Fibroblast of lung (primary cell): ENCODE measurements at places on chromosomes 5 and 9. TPM values are rescaled to one million over a fixed set of nuclear protein-coding genes. Genes with fewer than 3 reads are reported as not detected.

- no peaks in the 10 kb centered on the region for H3K27me3 ChIP-seq
- H3K36me3 ChIP-seq: no peaks in the 10 kb centered on the region
- no peak overlapping the region for H3K4me3 ChIP-seq
These were observed 13.2 kb downstream of the GZMK start for GRCh38 chr5:55037046-55037771.

- H3K4me3 ChIP-seq: no peak overlapping the region
- H3K27ac ChIP-seq: no peak overlapping the region
- H3K36me3 ChIP-seq: no peaks in the 10 kb centered on the region
- no peaks in the 10 kb centered on the region for H3K4me1 ChIP-seq
- H3K27me3 ChIP-seq: no peaks in the 10 kb centered on the region
These were observed 202.3 kb upstream of the SGCD start for GRCh38 chr5:156124708-156125107.

- H3K27me3 ChIP-seq: no peaks in the 10 kb centered on the region
- no peak overlapping the region for H3K27ac ChIP-seq
- no peak overlapping the region for H3K4me3 ChIP-seq
These were observed 88.9 kb upstream of the TRIO start for GRCh38 chr5:14054111-14054854.

GRCh38 chr9:112526973-112527372 is 40.3 kb downstream of the KIAA1958 start:
- no peaks in the 10 kb centered on the region for H3K4me1 ChIP-seq
- no peak overlapping the region for H3K4me3 ChIP-seq
- H3K27me3 ChIP-seq: no peaks in the 10 kb centered on the region
- DNase-seq: no peak
- no peaks in the 10 kb centered on the region for H3K36me3 ChIP-seq

The SLC12A7 gene
- total RNA-seq: 20.5 and 23.9 TPM in 2 replicates

DNA sequence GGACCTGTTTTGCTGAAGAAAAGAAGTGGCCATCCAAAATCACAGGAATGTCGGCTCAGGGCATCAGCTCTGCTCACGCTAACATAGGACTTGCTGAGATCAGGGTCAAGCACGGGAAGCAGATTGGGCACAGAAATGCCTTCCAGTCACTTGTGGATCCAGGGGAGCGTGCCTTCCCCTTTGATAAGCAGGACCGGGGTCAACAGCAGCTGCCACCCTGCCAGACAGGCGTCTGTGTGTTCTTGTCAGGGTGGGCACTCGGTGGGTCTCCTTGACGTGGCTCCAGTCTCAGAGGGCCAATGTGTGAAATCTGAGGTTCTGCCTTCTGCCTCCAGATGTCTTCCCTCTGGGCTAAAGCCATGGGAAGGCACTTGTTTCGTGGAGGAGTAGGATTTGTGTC is 313.7 kb upstream of the IRX4 start:
- DNase-seq: no peak
- H3K4me3 ChIP-seq: no peak overlapping the region
- H3K4me1 ChIP-seq: no peaks in the 10 kb centered on the region
- H3K27me3 ChIP-seq: no peaks in the 10 kb centered on the region

DNA sequence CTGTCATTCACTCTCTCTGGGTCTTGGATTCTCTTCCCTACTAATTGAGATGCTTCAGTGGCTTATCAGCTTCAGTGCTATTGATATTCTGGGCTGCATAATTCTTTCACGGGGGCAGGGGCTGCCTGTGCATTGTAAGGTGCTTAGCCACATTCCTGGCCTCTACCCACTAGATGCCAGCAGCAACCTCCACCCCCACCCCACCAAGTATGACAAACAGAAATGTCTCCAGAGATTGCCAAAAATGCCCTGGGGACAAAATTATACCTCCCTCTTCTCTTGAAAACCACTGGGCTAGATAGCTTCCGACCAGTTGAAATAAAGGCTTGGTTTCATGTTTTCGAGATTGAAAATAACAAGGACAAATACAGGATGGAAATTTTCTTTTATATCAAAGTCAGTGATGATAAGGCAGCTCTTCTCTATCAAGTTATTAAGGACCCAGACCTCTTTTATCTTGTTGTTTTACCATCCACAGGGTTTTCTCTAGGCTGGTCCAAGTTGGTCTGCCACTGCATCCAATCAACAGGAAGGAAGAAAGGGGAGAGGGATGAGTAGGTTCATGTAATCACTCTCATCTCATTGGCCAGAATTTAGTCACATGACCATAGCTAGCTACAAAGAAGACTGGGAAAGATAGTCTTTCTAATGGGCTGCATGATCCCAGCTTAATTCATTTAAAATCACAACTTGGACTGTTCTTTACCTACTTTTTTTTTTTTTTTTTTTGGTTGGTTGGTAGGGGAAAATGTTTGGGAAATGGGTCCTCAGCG is 92.1 kb upstream of the RANBP3L start:
- no peak for DNase-seq
- no peaks in the 10 kb centered on the region for H3K27me3 ChIP-seq
- H3K36me3 ChIP-seq: no peaks in the 10 kb centered on the region

The PCDHB16 gene
- 0.51 and 1.5 TPM in 2 replicates for total RNA-seq

DNA sequence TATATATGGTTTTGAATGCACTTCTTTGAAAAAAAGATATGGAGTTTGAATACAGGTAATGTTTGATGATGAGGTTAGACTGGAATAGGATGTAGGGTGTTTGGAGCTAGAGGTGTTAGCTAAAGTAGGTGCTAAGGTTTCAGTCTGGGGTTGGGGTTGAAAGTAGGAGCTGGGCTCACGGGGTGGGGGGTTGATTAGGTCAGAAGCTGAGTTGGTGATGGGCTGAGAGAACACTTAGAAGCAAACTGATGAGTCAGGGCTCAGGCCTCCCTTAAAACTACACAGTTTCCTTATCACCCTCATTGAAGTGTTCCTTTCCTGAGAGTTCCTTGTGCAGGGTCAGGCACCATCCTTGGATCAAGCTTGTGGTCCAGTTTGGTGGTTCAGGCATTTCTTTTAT is 308.8 kb upstream of the ADAMTS16 start:
- no peak for DNase-seq
- no peaks in the 10 kb centered on the region for H3K36me3 ChIP-seq
- H3K4me3 ChIP-seq: no peak overlapping the region
- H3K27ac ChIP-seq: no peak overlapping the region
- no peaks in the 10 kb centered on the region for H3K27me3 ChIP-seq
- no peaks in the 10 kb centered on the region for H3K4me1 ChIP-seq

- DNase-seq: peak; percentile 36
- no peaks in the 10 kb centered on the region for H3K36me3 ChIP-seq
- no peaks in the 10 kb centered on the region for H3K27me3 ChIP-seq
- H3K4me3 ChIP-seq: no peak overlapping the region
- H3K27ac ChIP-seq: no peak overlapping the region
These were observed 18.9 kb downstream of the PDE4D start for GRCh38 chr5:59874675-59875074.

The HAVCR2 gene
- total RNA-seq: 2.5 and 3.6 TPM in 2 replicates
